ENCODE measurements at places on chromosomes 11 and 22.

DNA sequence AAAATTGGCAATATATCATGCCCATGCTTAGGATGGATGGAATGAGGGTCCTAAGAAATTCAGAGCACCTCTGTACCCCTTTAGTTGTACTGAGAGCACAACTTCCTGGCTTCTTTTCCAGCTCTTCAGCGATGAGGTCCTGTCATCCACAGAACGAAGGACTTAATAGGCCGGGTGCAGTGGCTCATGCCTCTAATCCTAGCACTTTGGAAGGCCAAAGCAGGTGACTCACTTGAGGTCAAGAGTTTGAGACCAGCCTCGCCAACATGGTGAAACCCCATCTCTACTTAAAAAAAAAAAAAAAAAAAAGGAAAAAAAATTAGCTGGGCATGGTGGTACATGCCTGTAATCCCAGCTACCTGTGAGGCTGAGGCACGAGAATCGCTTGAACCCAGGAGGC lies 125.3 kb upstream of the BMAL1 start:
- H3K27me3 ChIP-seq = no peaks in the 10 kb centered on the region
- no peak overlapping the region for H3K4me3 ChIP-seq
- no peak for DNase-seq
- no peaks in the 10 kb centered on the region for H3K4me1 ChIP-seq
- H3K27ac ChIP-seq = no peak overlapping the region

DNA sequence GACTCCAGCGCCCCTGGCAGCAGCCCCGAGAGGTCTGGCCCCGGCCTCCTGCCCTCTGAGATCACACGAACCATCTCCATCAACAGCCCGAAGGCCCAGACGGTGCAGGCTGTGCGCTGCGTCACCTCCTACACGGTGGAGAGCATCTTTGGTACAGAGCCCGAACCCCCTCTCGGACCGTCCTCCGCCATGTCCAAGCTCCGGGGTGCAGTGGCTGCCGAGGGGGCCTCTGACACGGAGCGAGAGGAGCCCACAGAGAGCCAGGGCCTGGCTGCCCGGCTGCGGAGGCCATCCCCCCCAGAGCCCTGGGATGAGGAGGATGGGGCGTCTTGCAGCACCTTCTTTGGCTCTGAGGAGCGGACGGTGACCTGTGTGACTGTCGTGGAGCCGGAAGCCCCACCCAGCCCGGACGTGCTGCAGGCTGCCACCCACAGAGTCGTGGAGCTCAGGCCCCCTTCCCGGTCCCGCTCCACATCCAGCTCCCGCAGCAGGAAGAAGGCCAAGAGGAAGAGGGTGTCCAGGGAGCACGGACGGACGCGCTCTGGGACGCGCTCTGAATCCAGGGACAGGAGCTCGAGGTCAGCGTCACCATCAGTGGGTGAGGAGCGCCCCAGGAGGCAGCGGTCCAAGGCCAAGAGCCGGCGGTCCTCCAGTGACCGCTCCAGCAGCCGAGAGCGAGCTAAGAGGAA lies 7.6 kb downstream of the IRF7 start:
- H3K36me3 ChIP-seq = peaks cover 99% of the 10 kb centered on the region
- no peak overlapping the region for H3K27ac ChIP-seq
- no peaks in the 10 kb centered on the region for H3K27me3 ChIP-seq
- H3K4me3 ChIP-seq = no peak overlapping the region
- peaks cover 44% of the 10 kb centered on the region for H3K4me1 ChIP-seq
- no peak for DNase-seq

DNA sequence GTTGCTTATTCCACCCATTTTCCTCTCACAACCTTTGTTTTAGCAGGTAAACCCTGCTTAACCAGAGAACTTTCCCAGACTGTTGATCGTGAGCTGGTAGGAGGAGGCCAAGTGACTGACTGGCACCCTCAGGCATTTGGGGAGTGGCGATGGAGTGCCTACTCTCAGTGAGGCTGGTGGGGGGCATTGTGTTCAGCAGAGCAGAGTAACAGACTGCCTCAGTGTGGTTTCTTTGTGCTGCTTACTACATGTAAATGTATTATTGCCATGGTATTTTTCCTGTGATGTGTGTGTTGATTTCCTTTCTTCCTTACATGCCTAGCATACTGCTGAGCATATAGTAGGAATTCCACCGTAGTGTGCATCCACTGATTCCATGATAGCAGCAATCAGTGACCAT lies 2.6 kb downstream of the MARK2 start:
- no peaks in the 10 kb centered on the region for H3K27me3 ChIP-seq
- peaks cover 34% of the 10 kb centered on the region for H3K4me1 ChIP-seq
- H3K36me3 ChIP-seq = peaks cover 48% of the 10 kb centered on the region
- no peak overlapping the region for H3K27ac ChIP-seq
- no peak for DNase-seq
- no peak overlapping the region for H3K4me3 ChIP-seq

GRCh38 chr11:3120071-3120792 lies 44.9 kb downstream of the OSBPL5 start:
- DNase-seq = no peak
- H3K36me3 ChIP-seq = peaks cover 16% of the 10 kb centered on the region
- H3K4me3 ChIP-seq = no peak overlapping the region
- H3K4me1 ChIP-seq = no peaks in the 10 kb centered on the region
- H3K27me3 ChIP-seq = no peaks in the 10 kb centered on the region

DNA sequence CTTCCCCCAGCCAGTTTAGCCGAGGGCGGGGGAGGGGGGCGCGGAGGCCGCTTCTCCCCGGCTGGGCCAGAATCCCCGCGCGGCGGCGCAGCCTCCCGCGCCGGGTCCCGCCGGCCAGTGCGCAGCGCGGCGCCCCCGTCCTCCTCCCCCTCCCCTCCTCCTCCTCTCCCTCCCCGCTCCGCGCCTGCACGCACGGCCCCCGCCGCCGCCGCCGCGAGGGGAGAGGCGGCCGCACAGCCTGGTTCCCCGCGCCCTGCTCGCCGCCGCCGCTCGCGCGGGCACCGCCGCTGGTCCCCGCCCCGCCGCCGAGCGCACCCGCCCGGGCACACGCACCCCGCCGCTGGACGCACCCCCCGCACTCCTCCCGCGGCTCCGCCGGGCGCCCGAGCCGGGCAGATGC lies at the start of gene FLRT1:
Gene FLRT1 (plus strand): TSS at position 356 of the 400 bp plus-strand sequence. CDS start 80,337 bp downstream, outside the sequence.
- peak; percentile 61 for DNase-seq
- no peaks in the 10 kb centered on the region for H3K4me1 ChIP-seq
- no peak within 1 kb of the TSS for H3K27ac ChIP-seq
- no peaks in the 10 kb centered on the region for H3K36me3 ChIP-seq

DNA sequence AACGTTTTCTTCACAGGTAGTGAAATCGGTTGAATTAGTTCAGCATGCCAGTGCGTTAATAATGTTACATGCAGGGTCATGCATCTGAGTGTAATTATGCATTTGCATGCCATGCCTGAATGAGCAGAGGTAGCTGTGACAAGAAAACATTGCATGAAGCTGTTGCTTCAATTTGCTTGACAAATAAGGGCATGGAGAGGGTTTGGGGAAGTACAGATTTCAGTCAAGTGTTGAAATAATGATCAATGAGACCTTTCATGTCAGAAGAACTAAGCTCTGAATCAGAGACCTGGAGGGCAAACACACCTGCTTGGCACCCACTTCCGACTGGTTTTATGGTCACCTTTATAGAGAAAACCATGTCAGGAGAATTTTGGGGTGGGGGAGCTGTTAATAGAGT lies 221.4 kb downstream of the DBX1 start:
- peaks cover 36% of the 10 kb centered on the region for H3K27me3 ChIP-seq
- H3K27ac ChIP-seq = no peak overlapping the region
- no peaks in the 10 kb centered on the region for H3K36me3 ChIP-seq
- DNase-seq = no peak

DNA sequence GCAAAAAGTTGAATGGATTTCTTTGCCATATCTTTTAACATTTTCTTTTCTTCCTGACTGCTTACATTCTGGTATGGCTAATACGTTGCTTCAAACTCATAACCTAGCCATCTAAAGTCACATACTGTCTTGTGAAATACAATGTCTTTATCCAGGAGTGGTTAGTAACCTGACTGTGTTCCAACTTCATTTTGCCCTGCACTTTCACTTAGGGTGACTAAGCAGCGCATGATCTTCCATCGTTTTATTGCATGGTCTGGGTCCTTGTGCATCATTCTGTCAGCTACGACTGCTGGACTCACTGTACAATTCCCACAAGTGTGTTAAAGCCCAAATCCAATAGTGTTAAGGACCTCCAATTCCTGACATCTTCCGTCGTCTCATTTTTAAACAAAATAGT lies 403.2 kb downstream of the NTM start:
- H3K27me3 ChIP-seq = no peaks in the 10 kb centered on the region
- H3K36me3 ChIP-seq = no peaks in the 10 kb centered on the region
- H3K27ac ChIP-seq = no peak overlapping the region
- no peaks in the 10 kb centered on the region for H3K4me1 ChIP-seq
- DNase-seq = no peak

GRCh38 chr11:2510626-2511402 lies 66.0 kb downstream of the KCNQ1 start:
- H3K27ac ChIP-seq = no peak overlapping the region
- peaks cover 15% of the 10 kb centered on the region for H3K4me1 ChIP-seq
- no peaks in the 10 kb centered on the region for H3K36me3 ChIP-seq
- no peak overlapping the region for H3K4me3 ChIP-seq
- peaks cover 8% of the 10 kb centered on the region for H3K27me3 ChIP-seq

GRCh38 chr22:48799227-48799970 lies 1028.3 kb downstream of the BRD1 start:
- H3K27me3 ChIP-seq = peaks cover 14% of the 10 kb centered on the region
- H3K36me3 ChIP-seq = no peaks in the 10 kb centered on the region
- H3K4me1 ChIP-seq = no peaks in the 10 kb centered on the region
- no peak overlapping the region for H3K27ac ChIP-seq
- no peak overlapping the region for H3K4me3 ChIP-seq
- no peak for DNase-seq

DNA sequence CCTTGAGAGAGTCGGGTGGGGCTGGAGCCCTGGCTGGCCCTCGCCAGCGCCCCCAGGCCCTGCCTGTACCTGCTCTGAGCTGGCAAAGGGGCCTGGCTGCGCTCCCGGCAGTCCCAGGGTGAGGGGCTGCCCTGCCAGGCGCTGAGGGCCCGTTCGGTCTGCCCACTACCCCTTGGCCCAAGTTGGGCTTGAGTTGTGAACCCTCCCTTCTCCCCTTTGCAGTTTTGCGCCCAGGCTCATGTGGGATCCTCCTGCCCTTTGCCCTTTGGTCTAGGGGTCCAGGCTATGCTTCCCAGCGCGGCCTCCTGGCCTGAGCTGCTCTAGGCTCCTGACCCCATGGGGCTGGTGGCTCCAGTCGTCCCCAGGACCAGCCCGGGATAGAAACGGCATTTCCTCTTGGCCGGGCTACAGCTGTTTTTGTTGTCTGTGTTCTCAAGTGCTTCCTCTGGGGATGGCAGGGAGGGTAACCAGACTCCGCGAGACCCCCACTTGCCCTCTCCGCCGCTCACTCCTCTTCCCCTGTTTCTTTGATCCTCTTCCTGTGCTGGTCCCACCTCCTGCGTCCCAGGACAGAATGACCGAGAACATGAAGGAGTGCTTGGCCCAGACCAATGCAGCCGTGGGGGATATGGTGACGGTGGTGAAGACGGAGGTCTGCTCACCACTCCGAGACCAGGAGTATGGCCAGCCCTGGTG lies 34.9 kb downstream of the PRDM11 start:
- peaks cover 24% of the 10 kb centered on the region for H3K27me3 ChIP-seq
- H3K36me3 ChIP-seq = no peaks in the 10 kb centered on the region
- H3K27ac ChIP-seq = no peak overlapping the region
- no peak overlapping the region for H3K4me3 ChIP-seq
- H3K4me1 ChIP-seq = peaks cover 24% of the 10 kb centered on the region

DNA sequence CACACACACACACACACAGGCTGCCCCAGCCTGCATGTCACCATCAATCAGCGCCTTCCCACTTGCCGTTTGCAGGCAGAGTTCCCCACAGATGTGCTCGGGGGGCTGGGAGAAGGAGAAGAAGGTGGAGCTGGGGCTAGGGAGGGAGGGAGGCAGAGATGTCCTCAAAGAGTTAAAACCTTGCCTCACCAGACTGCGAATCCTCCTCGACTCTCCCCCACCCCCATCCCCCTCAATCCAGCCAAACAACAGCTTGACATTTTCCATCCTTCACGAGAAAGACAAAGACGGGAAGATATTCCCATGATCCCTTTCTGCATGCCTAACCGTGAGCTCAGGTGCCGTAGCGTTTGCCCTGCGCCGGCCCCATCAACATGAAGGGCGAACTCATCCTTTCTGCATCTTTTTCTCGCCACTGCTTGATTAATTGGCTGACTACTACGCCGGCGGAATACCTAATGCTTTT lies 365.5 kb downstream of the MIAT start:
- H3K4me1 ChIP-seq = no peaks in the 10 kb centered on the region
- H3K36me3 ChIP-seq = no peaks in the 10 kb centered on the region
- DNase-seq = no peak
- H3K27ac ChIP-seq = no peak overlapping the region
- no peak overlapping the region for H3K4me3 ChIP-seq
- no peaks in the 10 kb centered on the region for H3K27me3 ChIP-seq

DNA sequence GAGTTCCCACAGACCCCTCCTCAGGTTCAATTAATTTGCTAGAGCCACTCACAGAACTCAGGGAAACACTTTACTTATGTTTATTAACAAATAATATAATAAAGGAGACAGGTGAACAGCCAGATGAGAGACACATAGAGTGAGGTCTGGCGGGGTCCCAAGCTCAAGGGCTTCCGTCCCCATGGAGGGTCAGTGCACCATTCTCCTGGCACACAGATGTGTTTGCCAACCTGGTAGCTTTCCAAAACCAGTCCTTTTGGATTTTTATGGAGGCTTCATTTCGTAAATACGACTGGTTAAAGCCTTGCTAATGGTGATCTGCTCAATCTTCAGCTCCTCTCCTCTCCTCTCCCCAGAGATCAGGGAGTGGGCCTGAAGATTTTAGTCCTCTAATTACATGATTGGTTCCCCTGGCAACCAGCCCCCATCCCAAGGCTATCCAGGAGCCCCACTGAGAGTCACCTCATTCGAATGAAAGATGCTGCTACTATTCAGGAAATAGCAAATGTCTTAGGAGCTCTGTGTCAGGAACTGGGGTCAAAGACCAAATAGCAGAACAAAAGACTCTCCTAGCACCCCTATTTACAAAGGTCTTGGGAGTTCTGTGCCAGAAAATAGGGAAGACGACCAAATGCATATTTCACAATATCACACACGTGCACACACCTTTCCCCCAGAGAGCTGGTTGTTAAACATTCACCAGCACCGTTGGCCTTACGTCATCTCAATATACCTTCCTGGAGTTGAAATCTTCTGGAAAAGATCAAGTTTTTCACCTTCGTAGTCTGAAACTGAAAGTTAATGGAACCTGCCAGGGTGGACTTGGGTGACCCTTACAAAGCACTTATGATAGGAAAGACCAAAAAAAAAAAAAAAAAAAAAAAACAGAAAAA lies 23.8 kb upstream of the CAPRIN1 start:
- H3K36me3 ChIP-seq = no peaks in the 10 kb centered on the region
- no peaks in the 10 kb centered on the region for H3K4me1 ChIP-seq
- H3K27me3 ChIP-seq = no peaks in the 10 kb centered on the region
- no peak for DNase-seq
- no peak overlapping the region for H3K27ac ChIP-seq

- H3K4me3 ChIP-seq = no peak overlapping the region
- no peaks in the 10 kb centered on the region for H3K36me3 ChIP-seq
- H3K4me1 ChIP-seq = no peaks in the 10 kb centered on the region
- no peak overlapping the region for H3K27ac ChIP-seq
These were observed 31.3 kb downstream of the TRAF6 start for GRCh38 chr11:36478700-36479329.
